ENCODE measurements at places on chromosomes 11 and 22.

DNA sequence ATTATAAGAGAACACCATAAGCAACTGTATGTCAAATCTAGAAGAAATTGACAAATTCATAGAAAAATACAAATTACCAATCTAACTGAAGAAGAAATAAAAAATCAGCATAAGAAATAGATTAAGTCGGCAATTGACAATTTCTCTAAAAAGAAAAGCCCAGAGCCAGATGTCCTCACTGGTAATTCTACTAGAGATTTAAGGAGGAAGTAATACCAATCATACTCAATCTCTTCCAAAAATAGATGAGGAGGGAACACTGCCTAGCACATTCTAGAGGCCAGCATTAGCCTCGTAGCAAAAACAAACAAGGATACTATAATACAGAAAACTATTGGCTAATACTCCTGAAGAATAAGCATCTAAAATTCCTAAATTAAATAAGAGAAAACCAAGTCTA, 40.4 kb upstream of the IGLL5 start:
- no peak for DNase-seq

- no peak for DNase-seq
Observed at GRCh38 chr11:70621241-70621640, 222.9 kb downstream of the CTTN start.

GRCh38 chr11:115921540-115921939, 417.3 kb upstream of the CADM1 start:
- DNase-seq = no peak

- no peak for DNase-seq
Observed at GRCh38 chr11:119351232-119351631, 4.7 kb upstream of the MFRP start.

GRCh38 chr22:39114112-39114511, 17.1 kb downstream of the APOBEC3H start:
- DNase-seq = no peak

DNA sequence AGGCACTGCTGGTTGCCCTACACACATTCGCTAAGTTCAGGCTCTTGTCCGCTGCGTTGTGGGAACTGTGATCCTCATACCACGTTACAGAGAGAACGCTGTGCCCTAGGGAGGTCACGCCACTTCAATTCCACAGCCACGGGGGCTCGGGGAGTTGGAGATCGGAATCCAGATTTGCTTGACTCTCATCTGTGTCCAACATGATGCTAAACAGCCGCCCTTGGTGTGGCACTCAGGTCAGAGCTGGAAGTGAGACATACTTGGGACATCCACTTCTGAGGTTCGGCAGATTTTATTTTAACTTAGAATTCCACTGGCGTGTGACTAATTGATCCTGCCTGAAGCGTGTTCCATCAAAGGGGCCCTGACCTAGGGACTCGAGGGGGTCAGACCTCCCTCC, 41.7 kb downstream of the RIBC2 start:
- DNase-seq = no peak

DNA sequence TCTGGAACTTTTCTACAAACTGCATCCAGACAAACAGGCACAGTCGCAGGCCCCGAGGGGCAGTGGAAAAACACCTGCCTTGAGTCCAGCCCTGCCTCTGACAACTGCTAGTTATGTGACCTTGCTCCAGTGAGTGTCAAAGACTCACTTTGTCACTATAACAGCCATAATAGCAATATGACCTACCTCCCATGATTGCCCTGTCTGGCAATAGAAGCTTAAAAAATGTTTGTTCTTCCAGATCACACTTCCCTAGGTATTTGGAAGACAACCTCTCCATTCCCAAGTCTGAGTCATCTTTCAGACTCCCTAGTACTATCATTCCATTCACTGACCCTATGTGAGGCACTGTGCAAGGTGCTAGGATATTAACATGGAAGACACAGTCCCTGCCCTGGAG, 74.5 kb downstream of the RPL27A start:
- no peak for DNase-seq

GRCh38 chr11:71181566-71181965, 70.8 kb downstream of the SHANK2 start:
- DNase-seq = no peak

- DNase-seq = no peak
Observed at GRCh38 chr22:24444729-24445466, 17.5 kb downstream of the ADORA2A start.

GRCh38 chr22:21738966-21739365, 3.4 kb upstream of the YPEL1 start:
- no peak for DNase-seq

DNA sequence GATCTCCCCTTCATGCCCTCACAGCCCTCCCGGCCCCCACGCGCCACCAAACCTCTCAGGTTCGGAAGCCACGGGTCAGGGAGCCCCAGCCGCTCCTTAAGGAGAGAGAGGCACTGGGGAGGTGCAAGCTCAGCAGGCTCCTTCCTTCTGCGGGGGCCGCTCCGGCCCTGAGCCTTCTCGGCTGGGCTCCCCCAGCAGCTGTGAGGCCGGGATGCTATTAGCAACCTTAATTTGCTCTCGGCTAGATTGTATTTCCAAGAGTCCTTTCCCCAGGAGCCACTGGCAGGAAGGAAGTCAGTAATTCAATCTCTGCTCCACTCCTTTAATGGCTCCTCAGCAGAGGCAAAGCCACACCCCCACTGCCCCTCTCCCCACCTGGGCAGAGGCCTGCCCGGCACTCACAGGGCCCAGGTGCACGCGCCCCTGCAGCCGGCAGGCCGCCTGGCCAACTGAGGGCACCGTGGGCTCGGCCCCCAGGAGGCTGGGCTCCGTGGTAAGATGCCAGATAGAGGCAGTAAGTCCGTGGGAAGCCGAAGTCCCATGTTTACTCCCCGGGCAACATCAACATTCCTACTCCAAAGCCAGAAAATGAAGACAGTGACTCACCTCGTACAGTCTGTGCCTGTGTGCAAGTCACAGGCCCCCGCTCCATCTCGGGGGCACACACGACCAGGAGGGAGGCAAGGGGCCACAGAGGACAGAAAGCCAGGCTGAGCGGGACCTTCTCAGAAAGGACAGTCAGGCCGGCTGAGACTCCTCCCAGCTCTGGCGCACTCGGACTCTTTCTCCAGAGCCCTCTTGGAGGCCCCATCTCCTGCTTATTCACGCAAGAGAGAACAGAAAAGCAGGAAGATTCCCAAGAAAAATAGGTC, 5.2 kb downstream of the IGSF9B start:
- DNase-seq = no peak

DNA sequence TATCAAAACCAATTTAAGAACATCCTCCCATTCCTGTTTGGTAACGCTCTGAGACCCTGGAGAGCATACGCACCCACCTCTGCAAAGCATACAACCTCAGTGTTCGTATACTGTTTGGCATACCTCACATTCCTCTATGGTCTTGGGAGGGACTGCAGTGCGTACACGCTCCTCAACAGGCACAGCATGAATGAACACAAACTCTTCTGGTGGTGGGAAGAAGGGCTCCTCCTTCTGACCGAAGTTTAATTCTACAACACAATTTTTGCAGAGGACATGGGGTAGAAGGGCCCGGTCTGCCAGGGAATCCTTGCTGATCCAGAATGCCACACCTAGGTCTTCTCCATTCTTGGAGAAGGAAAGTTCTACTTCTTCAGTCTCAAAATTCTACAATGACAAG, 5.3 kb downstream of the HNRNPUL2 start:
- no peak for DNase-seq

DNA sequence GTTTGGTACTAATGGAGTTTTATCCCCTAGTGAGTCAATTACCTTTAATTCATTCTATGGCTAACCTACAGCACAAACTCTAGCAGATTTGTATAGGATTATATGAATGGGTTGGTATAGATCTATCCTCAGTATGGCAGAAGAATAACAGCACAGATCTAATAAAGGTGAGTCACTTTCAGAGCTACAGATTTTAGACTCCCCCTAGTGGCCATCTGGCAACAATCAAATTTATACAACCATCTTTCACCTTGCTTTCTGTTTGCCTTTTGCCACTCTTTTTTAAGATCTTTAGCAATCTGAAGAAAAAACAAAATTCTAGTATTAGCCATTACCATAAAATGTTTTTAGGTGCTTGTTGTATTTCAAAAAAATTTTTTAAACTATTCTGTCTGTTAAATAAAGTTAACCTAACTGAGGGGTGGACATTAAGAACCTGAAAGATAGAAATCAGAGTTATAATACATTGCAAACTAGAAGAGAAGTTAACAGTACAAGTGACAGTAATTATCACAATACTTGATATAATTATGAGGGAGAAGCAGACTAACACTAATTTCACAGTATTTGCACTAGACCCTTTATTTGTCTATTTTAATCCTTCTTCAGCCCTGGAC, 25.8 kb downstream of the DDIAS start:
- DNase-seq = peak; percentile 38

DNA sequence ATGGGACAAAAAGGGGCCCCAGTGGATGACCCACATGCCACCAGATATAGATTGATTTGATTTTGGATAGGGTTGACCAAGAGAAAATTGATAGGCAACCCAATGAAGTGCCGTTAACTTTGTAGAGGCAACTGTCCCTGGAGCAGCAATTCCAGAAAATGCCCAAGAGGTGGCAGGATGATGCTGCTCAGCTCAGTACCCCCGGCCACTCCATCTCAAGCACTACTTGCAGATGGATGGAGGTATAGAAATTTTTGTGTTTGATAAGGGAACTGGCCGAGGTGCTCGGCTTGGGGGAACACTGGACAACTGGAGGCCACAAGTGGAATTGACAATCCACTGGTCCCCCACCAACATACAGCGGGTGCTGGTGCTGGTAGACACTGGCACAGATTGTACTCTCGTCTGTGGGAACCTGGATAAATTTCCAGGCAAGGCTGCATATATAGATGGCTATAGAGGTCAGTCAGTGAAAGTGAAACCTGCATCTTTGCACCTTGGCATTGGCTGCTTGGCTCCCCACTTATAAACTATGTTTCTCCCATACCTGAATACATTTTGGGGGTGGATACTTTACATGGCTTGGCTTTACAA, 86.3 kb downstream of the CCDC83 start:
- DNase-seq = no peak

GRCh38 chr11:85732965-85733364, 47.0 kb upstream of the CCDC89 start:
- no peak for DNase-seq

DNA sequence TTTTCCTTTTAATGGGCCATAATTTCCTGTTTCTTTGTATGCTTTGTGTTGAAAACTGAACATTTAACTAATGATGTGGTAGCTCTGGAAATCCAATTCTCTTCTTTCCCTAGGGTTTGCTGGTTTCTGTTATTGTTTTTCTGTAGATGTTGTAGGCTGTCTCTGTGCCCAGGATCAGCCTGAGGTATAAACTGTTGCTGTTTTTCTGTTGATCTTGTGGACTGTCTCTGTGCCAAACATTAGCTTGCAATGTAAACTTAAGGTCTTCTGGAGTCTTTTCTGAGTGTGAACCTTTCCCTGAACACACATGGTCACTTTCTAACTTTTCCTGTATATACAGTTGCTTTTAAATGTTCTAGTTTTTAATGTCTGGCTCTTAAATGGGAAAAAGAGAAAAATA, 5.9 kb upstream of the TSKU start:
- no peak for DNase-seq

DNA sequence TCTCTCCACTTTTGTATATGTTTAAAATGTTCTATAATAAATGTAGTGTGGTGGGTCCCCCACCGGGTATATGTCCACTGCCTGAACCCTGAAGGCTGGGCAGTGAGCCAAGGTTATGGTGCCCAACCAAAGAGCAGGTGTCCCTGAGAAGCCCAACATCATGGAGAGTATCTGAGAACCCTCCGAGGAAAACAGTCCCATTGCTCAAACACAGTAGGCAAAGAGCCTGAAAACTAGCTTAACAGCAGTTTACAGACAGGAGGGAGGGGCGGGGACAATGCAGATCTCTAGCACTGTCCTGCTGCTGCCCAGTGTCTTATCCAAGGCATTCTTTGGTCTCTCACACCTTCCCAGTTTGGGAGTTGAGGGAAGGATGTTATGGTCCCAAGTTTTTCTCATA, 91.0 kb downstream of the TMPRSS5 start:
- DNase-seq = no peak

DNA sequence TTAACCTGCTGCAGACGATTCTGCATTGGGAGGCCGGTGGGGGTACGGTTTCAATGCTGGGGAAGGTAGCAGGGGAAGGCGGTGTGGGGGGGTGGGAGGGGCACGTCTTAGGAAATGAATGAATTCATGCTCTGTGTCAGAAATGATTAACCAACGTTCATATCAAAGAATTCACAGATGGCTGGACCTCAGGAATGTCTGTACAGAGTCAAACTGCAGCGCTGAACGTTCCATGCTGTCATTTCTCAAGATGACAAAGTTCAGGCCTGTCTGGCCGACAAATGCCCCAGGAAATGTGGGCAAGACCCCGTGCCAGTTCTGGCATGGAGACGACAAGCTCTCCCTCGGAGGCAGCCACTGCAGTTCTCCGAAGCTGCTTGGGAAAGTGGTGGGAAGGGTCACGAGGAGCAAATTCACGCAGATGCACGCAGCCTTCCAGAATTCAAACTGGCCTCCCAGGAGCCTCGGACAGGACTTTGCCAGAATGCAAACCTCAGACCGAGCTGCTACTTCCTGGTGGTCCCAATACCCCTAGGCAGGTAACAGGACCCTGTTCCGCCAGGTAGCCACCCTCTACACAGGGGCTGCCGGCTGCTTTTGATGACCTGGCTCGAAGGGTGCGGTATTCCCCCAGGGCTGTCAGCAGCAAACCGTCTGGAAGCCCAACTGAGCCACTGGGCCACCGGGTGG, 81.5 kb downstream of the TRMU start:
- DNase-seq = no peak

DNA sequence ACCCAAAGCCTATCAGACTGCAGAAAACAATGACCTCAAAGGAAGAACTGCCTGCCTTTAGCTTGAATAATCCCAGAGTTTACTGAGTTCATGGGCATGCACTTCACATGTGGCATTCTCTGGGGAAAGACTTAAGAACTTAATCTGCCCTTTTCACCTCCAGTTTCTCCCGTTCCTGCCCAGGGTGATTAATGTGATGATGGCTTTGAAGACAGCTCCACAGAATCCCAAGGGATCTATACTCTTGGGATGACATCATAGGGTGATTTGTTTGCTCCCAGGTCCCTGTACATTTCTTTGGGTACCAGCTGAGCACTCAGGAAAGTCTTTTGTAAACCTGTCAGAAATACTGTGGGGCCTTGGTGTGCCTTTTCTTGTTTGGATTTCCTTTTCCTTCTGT, 14.0 kb downstream of the FJX1 start:
- DNase-seq = no peak

DNA sequence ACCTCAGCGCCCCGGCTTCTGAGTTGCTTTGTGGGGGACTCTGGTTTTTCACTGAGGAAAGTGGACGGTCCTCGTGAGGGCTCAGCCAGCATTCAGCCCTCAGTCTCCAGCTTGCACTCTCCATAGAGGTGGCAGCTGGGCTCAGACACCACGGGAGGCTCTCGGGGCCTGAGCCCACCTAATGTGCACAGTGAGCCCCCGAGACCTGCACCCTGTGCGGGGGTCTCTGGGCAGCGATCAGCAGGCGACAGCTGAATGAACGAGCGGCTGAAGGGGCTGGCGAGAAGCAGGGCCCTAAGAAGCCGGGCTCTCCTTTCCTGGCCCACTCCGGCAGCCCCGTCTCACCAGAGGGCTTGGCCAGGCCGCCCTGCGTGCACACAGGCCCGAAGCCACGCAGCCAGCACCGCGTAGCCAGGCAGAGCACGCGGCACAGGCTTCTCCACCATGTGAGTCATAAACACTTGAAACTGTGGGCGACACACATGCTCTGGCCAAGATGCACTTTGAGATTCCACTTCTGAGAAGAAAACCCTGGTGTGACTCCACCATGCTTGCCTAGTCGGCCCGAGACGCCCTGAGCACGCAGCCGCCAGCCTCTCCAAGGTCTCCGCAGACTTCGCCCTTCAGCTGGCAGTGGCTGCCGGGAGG, 28.0 kb downstream of the TOLLIP start:
- no peak for DNase-seq
